ENCODE measurements at places on chromosomes 1 and 21. TPM values are rescaled to one million over a fixed set of nuclear protein-coding genes. Genes with fewer than 3 reads are reported as not detected.

CLCNKA gene
- total RNA-seq: not detected

TDRD5 gene
- 0.34 TPM for total RNA-seq

DNA sequence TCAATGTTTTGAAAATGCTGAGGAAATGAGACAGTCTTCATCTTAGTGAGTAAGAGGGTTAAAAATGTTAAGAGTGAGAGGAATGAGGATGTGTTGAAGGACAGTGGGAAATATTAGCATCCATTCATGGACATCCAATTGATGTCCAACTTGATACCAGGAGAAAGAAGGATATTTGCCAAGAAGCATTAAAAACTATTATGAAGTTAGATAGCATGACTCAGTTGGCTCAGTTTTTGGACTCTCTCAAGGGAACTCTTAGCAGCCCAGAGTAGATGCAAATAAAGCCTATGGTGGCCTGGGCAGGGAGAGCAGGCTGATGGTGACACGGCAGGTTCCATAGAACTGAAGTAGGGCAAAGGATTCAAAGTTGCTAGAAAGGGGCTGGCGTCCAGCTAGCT lies 171.0 kb downstream of the ZZZ3 start:
- DNase-seq: no peak

- peak; percentile 63 for DNase-seq
Observed at GRCh38 chr1:222974496-222974895, 159.7 kb downstream of the DISP1 start.

DNA sequence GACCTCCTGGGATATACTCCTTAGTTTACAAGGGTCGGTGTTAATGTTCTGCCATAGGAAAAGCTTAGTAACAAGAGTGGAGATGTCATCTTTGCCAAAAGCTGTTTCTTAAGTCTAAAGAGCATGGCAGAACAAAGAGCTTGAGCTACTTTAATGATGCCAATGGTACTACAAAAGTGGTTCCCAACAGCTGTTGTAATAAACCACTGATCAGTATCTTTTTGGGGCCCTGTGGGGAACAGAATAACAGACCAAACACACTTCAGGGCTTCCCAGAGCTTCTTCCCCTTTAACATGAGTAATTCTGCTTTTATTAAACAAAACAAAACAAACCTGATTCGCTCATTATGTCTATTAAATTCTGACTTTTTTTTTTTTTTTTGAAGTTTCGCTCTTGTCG lies 116.3 kb downstream of the NCAM2 start:
- no peak for DNase-seq

GRCh38 chr1:96521994-96522760 lies 199.4 kb upstream of the PTBP2 start:
- no peak for DNase-seq

GRCh38 chr1:203144661-203145060 lies 17.1 kb downstream of the ADORA1 start:
- DNase-seq: no peak

DNA sequence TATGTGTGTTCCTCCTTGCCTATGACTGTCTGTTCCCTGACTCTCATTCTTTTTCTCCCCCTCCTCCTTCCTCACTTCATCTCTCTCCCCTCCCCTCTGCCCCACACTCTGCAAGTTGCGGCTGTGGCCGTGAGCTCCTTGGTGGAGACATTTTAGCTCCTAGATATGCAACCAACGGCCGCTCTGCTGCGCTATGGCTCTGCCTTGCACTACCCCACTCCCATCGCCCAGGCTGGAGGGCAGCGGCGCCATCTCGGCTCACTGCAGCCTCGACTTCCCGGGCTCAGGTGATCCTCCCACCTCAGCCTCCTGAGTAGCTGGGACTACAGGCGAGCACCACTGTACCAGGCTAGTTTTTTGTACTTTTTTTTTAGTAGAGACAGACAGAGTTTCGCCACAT lies 5.5 kb downstream of the REG4 start:
- no peak for DNase-seq

DNA sequence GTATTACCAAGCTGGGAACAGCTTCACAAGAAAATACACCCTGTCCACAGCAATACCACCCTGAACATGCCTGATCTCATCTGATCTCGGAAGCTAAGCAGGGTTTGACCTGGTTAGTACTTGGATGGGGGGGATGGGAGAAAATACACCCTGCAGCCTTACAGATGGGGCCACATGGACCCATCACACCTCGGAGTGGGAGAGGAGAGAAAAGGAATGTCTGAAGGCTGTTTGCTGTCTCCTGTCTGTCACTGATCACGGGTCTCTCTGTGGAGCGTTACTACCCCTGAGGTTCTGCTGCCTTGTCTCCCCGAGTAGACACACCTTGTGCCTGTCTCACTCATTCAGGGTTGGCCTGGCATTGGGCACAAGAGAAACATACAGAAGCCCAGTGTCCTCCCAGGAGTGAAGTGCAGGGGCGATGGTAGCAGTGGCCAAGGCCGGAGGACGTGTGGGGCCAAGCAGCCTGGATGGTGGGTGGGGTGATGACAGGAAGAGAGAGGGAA lies 48.0 kb downstream of the TEX35 start:
- DNase-seq: no peak

- no peak for DNase-seq
Observed at GRCh38 chr1:170071378-170071777, 3.1 kb downstream of the KIFAP3 start.

DNA sequence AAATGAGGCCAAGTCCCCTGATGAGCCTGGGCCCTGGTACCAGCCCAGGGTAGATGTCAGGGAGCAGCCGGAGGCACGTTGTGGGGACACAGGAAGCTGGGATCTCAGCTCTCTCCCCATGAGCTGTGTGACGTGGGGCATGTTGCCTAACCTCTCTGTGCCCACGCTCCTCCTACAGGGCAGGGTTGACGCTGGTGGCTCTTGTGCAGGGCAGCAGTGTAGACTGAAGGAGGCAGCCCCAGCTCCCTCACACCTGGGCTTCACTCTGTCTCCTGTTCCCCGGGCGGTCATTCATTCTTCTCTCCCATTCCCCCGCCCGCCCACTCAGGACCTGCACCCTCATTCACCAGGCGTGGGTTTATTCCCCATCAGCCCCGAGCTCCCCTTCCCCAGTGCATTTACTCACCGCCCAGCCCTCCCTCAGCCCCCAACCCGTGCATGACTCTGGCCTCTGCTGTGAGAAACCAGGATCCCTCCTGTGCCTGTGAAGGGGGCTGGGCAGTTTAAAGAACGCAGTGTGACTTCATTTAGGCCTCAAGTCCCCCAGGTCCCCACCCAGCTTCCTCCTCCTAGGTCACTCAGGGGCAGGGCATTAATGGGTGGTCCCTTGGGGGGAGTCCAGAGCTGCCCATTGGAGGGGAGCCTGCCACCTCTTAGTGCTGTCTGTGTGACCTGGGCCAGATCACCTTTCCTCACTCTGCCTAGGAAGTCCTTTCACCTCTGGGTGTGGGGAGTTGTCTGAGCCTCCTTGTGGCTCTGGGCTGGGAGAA lies 285.7 kb downstream of the PTPRU start:
- DNase-seq: no peak

DNA sequence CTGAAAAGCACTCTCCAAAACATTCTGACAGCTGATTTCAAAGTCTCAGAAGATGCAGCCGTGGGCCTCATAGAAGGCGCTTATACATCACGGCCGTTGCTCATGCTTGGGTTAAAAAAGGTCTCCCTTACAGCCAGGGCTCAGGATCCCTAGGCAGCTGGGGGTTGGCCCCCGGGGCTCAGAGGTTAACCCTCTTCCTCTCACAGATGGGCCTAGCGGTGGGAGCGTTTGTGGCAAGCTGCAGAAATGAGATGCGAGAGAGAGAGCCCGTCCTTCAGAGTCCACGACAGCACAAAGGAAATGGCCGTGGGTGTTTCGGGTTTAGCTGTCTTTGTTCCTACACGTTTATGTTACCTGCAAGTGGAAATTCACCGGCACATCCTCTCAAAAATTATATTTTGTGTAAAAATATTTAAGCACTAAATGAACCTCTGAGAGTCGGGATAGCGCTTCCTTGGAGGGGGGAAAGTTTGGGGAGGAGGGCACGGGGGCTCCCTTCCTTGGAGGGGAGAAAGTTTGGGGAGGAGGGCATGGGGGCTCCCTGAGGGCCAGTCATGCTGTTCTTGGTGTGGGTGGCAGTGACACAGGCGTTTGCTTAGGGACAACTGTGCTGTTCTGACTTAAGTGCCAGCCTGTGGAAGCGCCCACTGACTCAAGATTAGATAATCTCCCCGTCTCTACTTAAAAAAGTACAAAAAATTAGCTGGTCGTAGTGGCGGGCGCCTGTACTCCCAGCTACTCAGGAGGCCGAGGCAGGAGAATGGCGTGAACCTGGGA lies 20.5 kb upstream of the PRDM15 start:
- DNase-seq: no peak

DNA sequence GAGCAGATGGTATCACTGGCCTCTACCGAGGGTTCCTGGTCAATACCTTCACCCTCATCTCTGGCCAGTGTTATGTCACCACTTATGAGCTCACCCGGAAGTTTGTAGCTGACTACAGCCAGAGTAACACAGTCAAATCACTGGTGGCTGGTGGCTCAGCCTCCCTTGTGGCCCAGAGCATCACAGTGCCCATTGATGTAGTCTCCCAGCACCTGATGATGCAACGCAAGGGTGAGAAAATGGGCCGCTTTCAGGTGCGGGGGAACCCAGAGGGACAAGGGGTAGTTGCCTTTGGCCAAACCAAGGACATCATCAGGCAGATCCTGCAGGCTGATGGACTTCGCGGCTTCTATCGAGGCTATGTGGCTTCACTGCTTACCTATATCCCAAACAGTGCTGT lies 6.1 kb downstream of the SLC25A44 start:
- no peak for DNase-seq

GRCh38 chr21:44734026-44734745 lies 22.8 kb upstream of the TSPEAR start:
- no peak for DNase-seq

DNA sequence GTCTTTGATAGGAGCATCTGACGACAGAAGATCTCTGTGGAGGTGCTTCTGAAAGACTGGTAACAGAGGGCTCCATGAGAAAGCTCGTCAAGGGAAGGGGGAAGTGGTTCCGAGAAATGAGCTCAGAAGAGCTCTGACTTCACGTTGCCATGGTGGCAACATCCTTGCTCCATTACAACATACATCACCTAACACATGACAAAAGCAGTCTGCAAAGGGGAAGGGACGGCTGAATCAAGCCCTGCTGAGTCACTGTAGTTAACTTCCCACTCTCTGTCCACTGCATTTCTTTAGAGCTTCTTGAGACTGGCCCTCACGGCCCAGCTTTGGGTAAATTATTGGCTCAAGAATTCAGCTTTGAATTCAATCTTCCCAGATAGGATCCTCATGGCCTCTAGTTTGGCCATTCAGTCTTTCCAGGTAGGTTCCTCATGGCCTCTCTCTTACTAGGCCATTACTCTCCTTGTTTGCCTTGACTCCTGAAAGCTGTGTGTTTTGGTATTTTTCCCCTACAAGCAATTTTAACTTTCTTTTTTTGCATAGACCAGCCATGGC lies 88.0 kb upstream of the ZNF648 start:
- DNase-seq: peak; percentile 67

- DNase-seq: no peak
Observed at GRCh38 chr1:33377013-33377412, 53.9 kb downstream of the PHC2 start.

DNA sequence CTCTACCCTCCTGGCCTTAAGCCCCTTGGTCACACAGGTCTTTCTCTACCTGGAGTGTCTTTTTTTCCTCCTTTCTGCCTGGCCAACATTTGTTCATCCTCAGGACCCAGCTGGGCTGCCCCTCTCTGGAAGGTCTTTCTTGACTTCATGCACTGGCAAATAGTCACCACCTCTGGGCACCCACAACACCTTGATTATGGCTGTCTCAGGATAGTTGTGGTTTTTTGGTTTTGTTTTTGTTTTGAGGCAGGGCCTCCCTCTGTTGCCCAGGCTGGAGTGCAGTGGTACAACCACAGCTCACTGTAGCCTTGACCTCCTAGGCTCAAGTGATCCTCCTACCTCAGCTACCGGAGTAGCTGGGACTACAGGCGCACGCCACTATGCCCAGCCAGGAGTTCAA lies 10.8 kb downstream of the RPS6KA1 start:
- DNase-seq: no peak

- no peak for DNase-seq
Observed at GRCh38 chr21:21084179-21084578, 86.0 kb downstream of the NCAM2 start.

DNA sequence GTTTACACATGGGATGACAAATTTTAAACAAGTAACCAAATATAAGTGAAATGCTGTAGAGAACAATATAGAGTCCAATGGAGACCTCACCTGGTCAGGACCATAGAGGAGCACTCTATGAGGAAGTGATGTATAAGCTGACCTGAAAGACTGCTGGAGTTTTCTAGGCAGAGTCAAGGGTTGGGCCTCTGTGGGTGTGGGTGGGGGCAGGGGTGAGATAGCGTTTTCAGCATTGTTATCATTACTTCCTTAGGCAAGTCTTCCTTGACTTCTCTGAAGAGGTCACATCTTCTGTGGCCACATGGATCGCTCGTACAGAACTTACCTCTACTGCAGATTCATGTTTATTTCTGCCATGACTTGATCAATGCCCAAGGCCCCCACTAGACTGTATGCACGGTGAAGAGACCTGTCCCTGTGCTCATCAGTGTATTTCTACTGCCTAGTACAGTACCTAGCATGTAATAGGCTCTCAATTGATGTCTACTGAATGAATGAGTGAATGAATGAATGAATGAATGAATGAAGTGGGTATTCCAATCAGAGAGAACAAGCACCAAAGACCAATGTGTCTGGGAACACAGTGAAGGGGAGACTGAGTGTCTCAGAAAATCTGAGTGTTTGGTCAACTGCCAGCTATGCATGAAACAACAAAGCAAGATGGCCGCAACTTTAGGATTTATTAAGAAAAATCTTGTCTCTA lies 116.5 kb downstream of the RNF220 start:
- DNase-seq: no peak

DNA sequence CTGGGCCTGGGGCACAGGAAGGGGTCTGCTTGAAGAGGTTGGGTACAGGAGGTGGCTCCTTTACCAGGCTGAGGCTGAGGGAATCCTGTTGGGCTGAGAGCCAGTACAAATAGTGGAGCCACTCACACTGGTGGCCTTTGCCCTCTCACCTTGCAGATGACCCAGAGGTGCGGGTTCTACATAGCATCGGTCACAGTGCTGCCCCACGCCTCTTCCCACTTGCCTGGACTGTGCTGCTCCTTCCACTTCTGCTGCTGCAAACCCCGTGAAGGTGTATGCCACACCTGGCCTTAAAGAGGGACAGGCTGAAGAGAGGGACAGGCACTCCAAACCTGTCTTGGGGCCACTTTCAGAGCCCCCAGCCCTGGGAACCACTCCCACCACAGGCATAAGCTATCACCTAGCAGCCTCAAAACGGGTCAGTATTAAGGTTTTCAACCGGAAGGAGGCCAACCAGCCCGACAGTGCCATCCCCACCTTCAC lies 1.8 kb upstream of the SLC50A1 start:
- no peak for DNase-seq

- no peak for DNase-seq
Observed at GRCh38 chr1:100791586-100791985, 72.0 kb downstream of the VCAM1 start.
